ENCODE measurements at places on chromosomes 4 and X.

DNA sequence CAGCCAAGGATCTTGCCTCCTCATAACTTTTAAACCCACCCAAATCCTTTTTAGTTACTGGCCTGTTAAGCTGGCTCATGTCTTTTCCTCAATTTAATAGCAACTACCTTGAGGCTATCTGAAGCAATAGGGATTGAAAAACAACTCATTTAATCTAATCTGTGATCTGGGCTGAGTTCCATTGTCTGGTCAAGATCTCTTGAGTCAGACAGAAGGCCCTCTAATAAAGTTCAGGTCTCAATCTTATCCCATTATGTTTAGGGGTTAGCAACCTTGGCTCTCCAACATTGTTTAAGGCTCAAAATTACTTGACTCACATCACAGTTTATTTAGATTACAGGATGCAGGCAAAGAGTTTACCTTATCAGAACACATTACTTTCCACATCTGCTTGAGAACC, 436.1 kb downstream of the ANKRD50 start:
- peak; percentile 72 for DNase-seq

GRCh38 chr4:2081540-2081939, 22.4 kb downstream of the NAT8L start:
- no peak for DNase-seq

DNA sequence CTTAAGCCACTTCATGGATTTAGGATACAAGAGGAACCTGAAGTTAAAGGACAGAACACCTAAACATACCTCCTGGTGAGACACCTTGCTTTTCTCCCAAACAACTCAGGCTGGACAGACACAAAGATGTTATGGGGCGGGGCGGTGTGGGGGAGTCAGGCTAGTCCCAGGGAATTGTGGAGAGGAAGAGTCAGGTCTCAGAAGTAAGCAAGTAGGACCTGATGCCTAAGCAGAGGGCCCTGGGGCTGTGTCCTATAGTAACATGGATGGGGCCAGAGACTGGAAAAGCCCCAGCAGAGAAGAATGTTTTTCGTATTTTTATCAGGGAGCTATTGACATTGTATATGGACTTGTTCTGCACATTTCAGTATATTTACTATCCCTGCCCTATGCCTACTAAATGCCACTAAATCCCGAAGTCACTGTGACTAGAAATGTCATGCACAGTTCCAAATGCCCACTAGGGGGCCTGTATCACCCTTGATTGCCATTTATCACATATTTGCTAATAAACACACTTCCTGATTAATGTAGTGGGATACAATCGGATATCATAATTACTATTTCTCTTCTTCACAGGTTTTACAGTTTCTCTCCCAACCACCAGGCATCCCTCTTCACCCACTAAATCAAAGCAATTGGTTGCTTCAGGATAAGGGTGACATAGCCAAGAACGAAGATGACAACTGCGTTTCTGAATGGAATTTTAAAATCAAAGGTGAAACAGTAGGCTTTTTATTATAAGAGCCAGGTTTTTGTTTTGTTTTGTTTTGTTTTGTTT, 23.8 kb upstream of the ARHGAP10 start:
- DNase-seq = peak; percentile 48

DNA sequence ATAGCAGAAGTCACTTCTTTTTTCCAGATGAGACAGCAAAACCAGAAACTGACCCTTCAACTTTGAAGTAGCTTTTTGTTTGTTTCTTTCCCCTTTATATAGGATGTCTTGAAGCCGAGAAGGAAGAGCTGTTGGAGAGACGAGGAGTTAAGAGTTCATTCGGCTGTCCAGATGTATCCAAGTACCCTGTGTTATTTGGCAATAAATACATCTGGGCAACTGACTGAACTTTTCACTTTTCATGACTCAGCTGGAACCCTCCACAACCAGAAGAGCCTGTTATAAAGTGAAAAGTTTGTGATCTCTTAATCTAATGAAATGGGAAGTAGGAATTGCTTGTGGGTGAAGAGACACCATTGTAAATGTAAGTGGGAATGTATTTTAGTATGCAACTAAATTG, 131.2 kb downstream of the HTR2C start:
- DNase-seq = no peak

- DNase-seq = peak; percentile 78
Observed at GRCh38 chr4:181796502-181796901, 446.7 kb upstream of the TENM3 start.

DNA sequence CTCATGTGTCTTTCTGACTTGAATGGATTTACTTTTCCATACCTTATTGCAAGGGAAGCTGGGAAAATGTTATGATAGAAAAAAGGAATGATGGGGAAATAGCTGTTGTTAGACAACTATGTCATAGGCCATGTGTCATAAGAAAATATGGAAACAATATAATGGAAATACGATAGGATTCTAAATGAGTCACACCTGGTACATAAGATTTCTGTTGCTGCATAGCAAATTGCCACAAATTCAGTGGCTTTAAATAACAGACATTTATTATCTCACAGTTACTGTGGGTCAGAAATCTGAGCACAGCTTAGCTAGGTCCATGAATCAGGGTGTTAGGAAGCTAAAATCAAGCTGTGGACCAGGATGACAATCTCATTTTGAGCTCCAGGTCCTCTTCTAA, 44.6 kb upstream of the ANKRD50 start:
- no peak for DNase-seq

DNA sequence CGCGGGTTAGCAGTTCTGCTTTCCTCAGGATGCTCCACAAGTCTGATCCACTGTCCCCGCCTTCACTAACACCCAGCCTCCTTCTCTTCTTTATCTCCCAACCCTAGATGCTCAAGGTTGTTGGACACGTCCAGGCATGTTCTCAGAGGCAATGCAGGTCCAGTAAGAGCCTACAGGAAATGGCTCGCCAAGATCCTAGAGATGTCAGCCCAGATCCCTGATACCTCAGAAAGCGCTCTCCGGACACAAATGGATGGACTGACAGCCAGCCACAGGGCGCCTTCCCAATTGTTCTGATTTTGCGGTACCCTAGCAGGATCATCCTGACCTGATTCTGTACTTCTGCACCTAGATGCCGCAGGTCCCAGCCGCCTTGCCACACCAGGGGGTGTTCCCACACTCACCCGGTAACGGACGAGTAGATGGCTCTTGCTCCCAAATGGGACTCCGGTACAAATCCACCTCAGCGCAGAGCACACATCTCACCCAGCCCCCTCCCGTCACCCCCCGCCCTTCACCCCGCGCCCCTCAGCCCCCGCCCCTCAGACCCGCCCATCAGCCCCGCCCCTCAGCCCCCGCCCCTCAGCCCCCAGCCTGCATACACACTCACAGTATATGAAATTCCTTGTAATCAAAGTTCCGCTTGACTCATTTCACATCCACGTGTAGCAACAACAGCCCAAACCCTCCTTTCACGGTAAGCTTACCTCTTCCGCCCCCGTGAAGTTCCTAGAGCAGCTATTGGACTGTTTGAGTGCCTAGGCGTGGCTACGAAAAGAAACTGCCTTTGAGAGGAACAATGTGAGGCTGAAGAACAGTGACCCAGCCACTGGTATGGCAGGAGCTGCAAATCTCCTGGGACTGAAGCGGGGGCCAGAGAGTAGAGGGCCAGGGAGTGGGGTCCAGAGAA, at the start of gene EDA2R:
TSS of gene EDA2R (minus strand) at position 488 of the 910 bp plus-strand sequence. CDS start 23,058 bp downstream, outside the sequence.
- no peak for DNase-seq

- no peak for DNase-seq
Observed at GRCh38 chr4:27251771-27252170, 391.1 kb downstream of the STIM2 start.

GRCh38 chrX:23883737-23884354, 23.9 kb downstream of the APOO start:
- peak; percentile 92 for DNase-seq

GRCh38 chrX:148517176-148517575, 16.8 kb downstream of the AFF2 start:
- peak; percentile 18 for DNase-seq

- DNase-seq = no peak
Observed at GRCh38 chrX:6175914-6176313, 52.8 kb downstream of the NLGN4X start.

GRCh38 chr4:153643406-153644383, 40.4 kb upstream of the TLR2 start:
- peak; percentile 66 for DNase-seq

DNA sequence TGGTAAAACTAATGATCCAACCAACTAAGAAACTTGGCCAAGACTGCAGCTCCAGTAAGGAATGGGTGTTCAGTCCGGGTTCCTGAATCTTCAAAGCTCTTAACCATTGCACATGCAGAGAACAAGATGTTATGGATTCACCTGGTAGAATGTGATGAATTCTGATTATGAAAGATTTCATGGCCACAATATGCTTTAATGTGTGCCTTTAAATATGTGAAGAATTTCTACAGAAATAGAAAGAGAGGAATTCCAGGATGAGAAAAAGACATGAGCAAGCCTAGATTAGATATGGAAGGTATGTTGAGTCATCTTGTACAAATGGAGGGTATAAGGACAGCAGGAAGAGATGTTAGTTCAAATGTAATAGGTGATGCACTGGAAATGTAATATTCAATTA, 472.2 kb upstream of the TENM3 start:
- DNase-seq = no peak

DNA sequence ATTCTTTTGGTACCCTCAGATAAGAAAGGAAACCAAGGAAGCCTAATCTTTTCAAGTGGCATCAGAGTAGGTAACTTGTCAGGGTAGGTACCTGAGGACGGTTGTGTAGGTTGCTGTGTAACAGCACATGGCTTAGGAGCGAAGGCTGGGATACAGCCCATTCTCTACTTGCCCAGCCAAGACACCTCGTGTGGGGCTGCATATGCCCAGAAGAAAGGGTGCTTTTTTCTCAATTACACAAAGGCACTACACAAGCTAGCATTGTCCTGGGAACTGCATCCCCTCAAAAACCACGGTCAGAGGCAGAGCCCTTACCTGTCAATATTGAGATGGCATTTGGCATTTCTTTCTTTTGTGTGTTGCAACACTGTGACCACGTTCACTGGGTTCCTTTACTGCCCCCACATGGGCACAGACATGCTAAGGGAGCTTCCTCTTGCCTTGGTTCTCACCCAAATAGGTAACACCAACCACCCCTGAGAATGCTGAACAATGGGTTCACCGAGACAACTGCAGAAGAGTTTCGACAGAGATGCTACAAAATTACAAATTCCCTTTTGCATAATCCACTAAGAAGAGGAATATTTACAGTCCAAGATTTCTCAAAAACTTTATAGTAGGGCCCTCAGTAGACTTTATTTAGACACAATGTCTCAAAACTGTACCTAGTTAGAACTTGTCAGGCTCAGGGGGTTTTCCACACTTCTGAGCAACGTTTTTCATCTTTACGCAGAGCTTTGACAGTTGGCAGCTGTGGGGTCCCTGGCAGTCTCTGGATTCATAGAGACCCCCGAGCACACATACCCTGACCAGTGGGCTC, 35.8 kb upstream of the TNIP3 start:
- no peak for DNase-seq

GRCh38 chr4:26075583-26075982, 161.6 kb downstream of the SMIM20 start:
- DNase-seq = peak; percentile 54

DNA sequence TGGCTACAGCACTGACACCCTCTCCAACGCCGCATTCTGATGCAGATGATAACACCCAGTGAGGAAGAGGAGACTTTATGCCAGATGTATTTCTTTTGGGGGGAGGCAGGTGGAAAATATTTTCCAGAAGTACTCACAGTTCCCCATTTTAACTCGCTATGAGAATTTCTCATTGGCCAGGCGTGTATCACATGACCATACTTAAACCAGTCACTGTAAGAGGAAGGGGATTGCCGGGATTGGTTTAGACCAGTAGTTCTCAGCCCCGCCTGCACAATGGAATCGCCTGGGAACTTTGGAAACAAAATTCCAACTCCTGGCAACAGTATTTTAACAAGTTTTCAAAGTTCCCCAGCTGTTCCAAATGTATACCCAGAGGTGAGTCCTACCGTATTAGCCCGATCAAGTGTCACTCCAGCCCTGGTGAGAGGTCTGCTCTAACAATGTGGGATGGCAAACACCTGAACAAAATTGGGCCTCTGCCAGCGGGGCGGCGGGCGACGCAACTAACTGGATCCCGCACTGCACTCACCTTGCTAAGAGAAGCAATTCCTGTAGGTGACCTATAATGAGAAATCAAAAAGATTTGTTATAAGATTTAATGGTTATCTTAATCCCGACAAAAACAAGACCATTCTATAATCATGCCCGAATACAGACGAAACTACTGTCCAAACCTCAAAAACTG, 2.9 kb upstream of the MSL3 start:
- DNase-seq = no peak

GRCh38 chrX:22234380-22234779, 38.3 kb upstream of the CBLL2 start:
- no peak for DNase-seq

GRCh38 chrX:13109817-13110216, 65.4 kb upstream of the FAM9C start:
- DNase-seq = no peak

GRCh38 chrX:99820197-99820596, 589.9 kb downstream of the PCDH19 start:
- no peak for DNase-seq

- peak; percentile 35 for DNase-seq
Observed at GRCh38 chrX:47232197-47232802, 509 bp upstream of the USP11 start.

DNA sequence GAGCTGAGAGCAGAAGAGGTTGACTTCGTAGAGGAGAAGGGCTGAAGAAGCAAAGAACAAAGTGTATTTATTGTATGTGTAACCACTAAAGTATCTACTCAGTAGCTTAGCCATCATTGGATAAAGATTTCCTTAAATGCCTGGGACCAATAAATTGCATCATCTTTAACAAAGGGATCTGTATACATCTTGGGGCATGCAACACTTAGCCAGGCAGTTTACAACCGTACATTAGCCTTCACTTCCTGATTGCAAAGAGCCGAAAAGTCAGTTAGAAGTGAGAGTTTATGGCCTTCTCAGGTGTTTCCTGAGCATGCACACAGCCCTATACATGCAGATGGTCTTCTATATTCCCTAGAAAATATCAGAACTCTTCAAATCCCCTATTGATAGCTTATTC, 68.0 kb upstream of the MAGED1 start:
- no peak for DNase-seq

DNA sequence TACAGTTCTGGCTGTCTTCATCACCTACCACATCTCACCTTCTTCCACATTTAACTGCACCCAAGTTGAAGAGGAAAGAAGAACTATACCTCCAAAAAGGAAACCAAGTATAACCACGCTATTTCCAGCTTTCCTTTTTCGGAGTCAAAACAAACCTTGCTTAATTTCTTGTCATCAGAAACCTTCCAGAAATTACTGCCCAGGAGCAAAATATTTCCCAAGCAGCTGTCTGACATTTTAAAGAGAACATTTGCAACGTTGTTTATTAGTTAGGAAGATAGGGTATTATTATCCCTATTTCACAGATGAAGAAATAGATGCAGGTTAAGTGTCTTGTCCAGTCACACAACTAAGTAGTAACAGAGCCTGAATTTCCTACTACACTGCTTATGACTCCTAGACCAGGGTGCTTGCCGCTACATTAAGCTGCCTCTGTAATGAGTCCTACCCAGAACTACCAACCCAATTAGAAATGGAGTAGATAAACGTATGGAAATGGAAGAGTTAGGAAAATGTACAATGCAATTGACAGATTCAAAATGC, 2.2 kb upstream of the ACSL4 start:
- no peak for DNase-seq

Measured in M059J (cell line).